ENCODE measurements at places on chromosomes 12 and 14. TPM values are rescaled to one million over a fixed set of nuclear protein-coding genes. Genes with fewer than 3 reads are reported as not detected.

Gene SLC48A1
- 12.2 TPM for total RNA-seq

Gene NPAS3
- 1.6 TPM for total RNA-seq

Gene HCAR3
- total RNA-seq: 0.12 TPM

Gene IL23A
- total RNA-seq: not detected

Gene KCNMB4
- total RNA-seq: 1.3 TPM

Data from colonic mucosa (tissue), 4 donors.